Breast epithelium (tissue), 4 donors: ENCODE measurements at places on chromosomes 12 and 14.

GRCh38 chr12:132163041-132163910 is 19.0 kb downstream of the NOC4L start:
- peak overlapping the region; percentile 1 for H3K27ac ChIP-seq
- peak overlapping the region; percentile 56 for H3K4me3 ChIP-seq
- DNase-seq: no peak
- H3K36me3 ChIP-seq: no peaks in the 10 kb centered on the region
- H3K27me3 ChIP-seq: no peaks in the 10 kb centered on the region

DNA sequence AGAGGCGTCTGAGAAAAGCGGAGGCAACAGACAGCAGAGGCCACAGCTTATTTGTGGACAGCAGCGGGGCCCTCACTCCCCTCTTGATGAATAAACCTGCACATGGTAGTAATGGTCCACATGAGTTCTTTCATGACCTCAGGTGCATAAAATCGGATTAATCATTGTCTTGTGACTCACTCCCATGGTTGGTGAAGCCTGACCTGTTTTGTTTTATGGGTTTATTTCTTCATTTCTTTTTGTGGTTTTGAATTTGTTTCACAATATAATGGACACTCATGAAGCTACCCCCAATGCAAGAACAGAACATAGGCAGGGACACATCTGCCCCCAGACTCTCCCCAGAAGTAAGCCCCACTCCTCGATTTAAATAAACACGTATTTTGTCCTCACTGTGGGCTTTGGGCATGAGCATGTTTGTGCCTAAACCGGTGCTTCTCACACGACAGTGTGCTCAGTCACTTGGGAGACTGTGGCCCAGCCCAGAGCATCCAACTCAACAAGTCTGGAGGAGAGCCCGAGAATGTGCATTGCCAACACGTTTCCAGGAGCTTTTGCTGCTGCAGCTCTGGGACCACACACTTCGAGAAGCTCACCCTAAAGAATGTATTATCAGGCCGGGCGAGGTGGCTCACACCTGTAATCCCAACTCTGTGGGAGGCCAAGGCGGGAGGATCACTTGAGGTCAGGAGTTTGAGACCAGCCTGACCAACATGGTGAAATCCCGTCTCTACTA is 116.1 kb downstream of the SCARB1 start:
- H3K27me3 ChIP-seq: no peaks in the 10 kb centered on the region
- H3K36me3 ChIP-seq: no peaks in the 10 kb centered on the region
- no peak for DNase-seq
- peak overlapping the region; percentile 91 for H3K27ac ChIP-seq
- peaks cover 17% of the 10 kb centered on the region for H3K4me1 ChIP-seq
- H3K4me3 ChIP-seq: no peak overlapping the region

- H3K27me3 ChIP-seq: no peaks in the 10 kb centered on the region
- DNase-seq: no peak
- H3K27ac ChIP-seq: peak overlapping the region; percentile 4
- H3K4me1 ChIP-seq: no peaks in the 10 kb centered on the region
- H3K36me3 ChIP-seq: no peaks in the 10 kb centered on the region
Measured at GRCh38 chr12:111431772-111432171, 26.0 kb downstream of the SH2B3 start.

- H3K4me3 ChIP-seq: no peak overlapping the region
- H3K4me1 ChIP-seq: no peaks in the 10 kb centered on the region
- no peak for DNase-seq
- no peaks in the 10 kb centered on the region for H3K27me3 ChIP-seq
- no peaks in the 10 kb centered on the region for H3K36me3 ChIP-seq
- H3K27ac ChIP-seq: no peak overlapping the region
Measured at GRCh38 chr14:89564989-89565388, 148.0 kb upstream of the FOXN3 start.

GRCh38 chr12:6340032-6340638 is 1.7 kb downstream of the TNFRSF1A start:
- H3K36me3 ChIP-seq: no peaks in the 10 kb centered on the region
- DNase-seq: no peak
- peak overlapping the region; percentile 98 for H3K27ac ChIP-seq
- H3K4me1 ChIP-seq: peaks cover 16% of the 10 kb centered on the region
- peak overlapping the region; percentile 91 for H3K4me3 ChIP-seq

DNA sequence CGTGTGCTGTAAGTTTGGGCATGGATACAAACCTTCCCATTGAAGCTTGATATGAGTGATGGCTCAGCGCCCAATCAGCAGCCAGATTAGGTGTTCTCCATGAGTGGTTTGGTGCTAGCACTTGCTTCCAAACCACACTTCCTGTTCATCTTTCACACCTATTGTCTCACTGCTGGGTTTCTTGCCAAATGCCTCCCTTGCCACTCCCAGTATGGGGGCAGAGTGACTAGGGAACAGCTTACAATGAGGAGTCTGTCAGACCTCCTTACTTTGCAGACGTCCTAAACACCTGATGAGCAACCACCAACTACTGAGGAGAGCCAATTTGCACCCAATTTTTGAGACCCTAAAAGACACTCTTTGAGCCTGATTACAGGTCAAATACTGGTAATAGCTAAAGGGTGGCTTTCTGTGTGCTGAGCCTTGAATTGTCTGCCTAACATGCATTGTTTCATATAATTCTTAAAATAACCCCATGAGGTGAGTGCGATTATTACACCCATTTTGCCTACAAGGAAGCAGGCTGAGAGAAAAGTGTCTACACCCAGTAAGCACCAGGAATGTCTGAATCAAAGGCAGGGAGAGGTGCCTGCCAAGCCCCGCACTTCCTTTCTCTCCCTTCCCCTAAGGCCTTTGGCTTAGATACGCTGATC is 48.4 kb upstream of the FOS start:
- H3K4me1 ChIP-seq: peaks cover 2% of the 10 kb centered on the region
- H3K27ac ChIP-seq: peak overlapping the region; percentile 74
- no peaks in the 10 kb centered on the region for H3K27me3 ChIP-seq
- no peaks in the 10 kb centered on the region for H3K36me3 ChIP-seq
- peak; percentile 56 for DNase-seq

DNA sequence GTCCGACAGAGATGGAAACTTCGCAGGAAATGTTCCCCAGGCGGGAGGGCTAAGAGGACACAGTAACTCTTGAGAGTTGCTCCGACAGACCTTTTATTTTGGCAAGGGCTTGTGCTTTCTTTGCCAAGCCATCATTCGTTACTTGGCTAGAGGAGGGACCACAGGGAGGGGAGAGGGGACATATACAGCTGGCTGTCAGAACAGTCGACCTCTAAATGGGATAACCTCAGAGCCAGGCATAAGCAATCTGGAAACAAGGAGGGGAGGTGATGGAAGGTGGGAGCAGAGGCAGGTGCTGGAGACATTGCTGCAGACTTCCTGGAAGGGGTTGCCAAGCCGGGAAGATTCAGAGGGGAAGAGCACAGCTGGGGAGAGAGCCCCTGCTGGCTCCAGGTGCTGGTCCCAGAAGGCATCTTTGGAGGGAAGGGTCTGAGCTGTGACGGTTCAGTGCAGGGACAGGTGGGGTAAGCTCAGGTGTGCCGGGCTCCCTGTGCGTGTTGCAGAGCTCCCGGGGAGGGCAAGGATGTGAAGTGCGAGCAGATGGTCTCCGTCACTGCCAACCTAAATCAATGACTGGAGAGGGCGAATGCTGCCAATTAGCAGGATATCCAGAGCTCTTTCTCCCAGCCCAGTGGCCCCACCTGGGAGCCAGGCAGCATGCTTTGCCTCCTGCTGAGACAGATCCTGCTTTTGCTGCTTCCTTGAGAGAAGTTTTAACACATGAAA is 50.1 kb downstream of the CHST11 start:
- H3K4me3 ChIP-seq: no peak overlapping the region
- no peaks in the 10 kb centered on the region for H3K4me1 ChIP-seq
- no peak for DNase-seq

GRCh38 chr12:114406316-114406983 is 506 bp upstream of the TBX5 start:
- no peaks in the 10 kb centered on the region for H3K4me1 ChIP-seq
- DNase-seq: no peak
- H3K36me3 ChIP-seq: no peaks in the 10 kb centered on the region
- H3K27me3 ChIP-seq: peaks cover 94% of the 10 kb centered on the region
- H3K4me3 ChIP-seq: peak overlapping the region; percentile 54
- peak overlapping the region; percentile 93 for H3K27ac ChIP-seq

GRCh38 chr12:128290938-128291337 is 24.0 kb downstream of the TMEM132C start:
- H3K27ac ChIP-seq: no peak overlapping the region
- DNase-seq: no peak
- H3K27me3 ChIP-seq: no peaks in the 10 kb centered on the region
- H3K4me1 ChIP-seq: no peaks in the 10 kb centered on the region
- no peak overlapping the region for H3K4me3 ChIP-seq

GRCh38 chr14:60217713-60218112 is 31.3 kb upstream of the PPM1A start:
- no peak overlapping the region for H3K4me3 ChIP-seq
- no peaks in the 10 kb centered on the region for H3K4me1 ChIP-seq
- H3K27me3 ChIP-seq: no peaks in the 10 kb centered on the region
- no peaks in the 10 kb centered on the region for H3K36me3 ChIP-seq
- no peak for DNase-seq

DNA sequence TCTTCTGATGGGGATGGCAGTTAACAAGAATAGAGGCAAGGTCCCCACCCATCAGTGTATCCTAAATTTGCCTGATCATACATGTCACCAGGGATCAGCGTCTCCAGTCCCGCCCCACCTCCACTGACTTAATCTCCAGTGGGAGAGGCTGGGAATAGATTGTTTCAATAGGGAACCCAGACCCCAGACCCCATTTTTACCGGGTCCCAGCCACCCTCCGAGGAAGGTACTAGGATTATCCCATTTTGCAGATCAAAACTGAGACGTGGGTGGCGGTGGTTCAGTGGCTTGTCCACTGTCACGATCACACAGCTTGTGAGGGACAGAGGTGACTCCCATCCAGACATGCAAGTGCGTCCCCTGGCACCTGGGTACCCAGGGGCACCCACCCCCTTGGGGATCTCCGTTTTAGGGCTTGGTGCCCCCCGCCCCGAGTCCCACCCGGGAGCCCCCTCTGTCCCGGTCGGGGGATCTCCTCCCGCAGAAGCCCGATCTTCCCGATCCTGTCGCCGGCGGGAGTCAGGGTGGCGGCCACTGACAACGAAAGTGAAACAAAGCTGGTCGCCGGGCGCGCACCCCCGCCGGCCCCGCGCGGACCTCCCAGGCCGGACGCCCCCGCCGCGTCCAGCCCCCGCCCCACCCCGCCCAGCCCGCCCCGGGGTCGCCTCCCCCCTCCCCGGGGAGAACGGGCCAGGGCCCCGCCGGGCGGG is 523 bp downstream of the WSB2 start:
- peak; percentile 28 for DNase-seq
- H3K27me3 ChIP-seq: no peaks in the 10 kb centered on the region
- no peaks in the 10 kb centered on the region for H3K36me3 ChIP-seq
- no peaks in the 10 kb centered on the region for H3K4me1 ChIP-seq

DNA sequence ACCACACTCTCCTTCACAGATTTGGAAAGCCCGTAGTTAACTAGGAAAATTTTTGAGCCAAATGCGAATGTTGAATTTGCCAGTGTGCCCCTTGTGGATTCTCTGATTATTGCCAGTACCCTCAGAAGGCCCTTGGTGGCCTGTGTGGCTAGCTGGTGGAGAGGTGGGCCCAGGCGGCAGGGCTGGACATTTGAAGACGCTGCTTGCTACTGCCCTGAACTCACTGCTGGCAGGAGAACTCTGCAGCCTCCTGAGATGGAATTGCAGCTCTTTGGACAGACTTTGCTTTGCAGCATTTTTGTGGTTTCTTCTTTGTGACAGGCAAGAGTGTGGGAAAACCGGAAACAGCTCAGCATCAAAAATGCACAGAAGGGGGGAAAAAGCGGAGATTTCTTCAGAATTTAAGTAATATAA is 97.6 kb downstream of the TGFB3 start:
- no peaks in the 10 kb centered on the region for H3K27me3 ChIP-seq
- no peaks in the 10 kb centered on the region for H3K36me3 ChIP-seq
- H3K4me3 ChIP-seq: no peak overlapping the region
- H3K27ac ChIP-seq: peak overlapping the region; percentile 46
